Right cardiac atrium (tissue), 5 donors: ENCODE measurements at places on chromosomes 4 and X. TPM values are rescaled to one million over a fixed set of nuclear protein-coding genes. Genes with fewer than 3 reads are reported as not detected.

DNA sequence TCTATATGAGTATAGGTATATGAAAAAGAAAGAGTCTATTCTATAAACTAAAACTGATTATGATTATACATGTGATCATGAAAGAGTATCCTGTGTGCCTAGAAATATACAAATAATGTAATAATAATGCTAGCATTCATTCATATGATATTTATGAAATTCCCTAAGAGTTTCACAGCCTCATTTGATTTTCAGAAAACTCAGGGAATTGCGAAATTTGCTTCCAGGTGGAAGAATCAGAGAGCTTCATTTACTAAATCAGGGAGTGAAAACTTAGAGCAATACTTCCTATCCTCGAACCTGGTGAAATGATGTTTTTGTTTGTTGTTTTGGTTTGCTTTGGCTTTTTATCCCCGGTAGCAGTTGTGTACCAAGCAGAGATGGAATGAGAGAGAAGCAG lies 1105.7 kb upstream of the SLIT2 start:
- no peak for DNase-seq

Gene CPZ
- polyA plus RNA-seq: 1.5 TPM

Gene MBTPS2
- 5.0 TPM for polyA plus RNA-seq

Gene CLDN2
- polyA plus RNA-seq: 0.05 TPM

Gene HELT
- not detected for polyA plus RNA-seq
